Stimulated activated CD8-positive, alpha-beta memory T cell treated with anti-CD3 and anti-CD28 coated beads, Interleukin-4, amount 100 ng/mL, for 48 hours (primary cell): ENCODE measurements at places on chromosomes 6 and 20.

DNA sequence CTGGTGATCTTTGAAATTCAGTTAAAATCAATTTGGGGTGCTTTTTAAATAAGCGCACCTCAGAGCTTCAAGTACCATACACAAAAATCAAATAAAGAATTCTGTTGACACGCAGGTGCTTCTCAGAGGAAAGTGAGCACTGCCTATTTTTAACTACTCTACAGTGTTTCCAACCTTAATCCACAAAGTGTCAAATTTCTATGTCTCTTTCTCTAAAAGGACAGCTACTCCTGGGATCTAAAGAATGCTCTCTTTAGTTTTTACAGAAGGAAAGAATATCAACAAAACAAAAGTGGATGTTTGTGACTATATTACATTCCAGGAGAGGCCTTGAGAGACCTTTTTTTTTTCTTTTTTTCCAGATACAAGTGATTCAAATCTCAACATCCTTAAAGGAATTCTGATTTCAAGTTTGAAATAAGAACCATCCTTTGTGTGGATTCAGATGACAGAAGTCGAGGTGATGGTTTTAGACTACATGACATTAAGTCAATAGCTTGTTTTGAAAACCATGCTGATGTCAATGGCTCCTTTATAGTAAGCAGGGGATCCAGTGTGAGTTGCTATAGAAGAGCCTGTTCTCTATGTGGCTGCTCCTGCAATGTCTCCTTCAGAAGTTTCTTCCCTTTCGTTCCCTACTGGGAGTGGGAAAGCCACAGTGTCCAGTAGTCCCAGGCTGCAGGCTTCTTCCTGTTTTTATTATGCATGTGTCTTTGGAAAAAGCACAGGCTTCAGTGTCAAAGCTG lies 67.2 kb upstream of the DEFB112 start:
- DNase-seq = no peak

GRCh38 chr20:37360391-37361115 lies 14.6 kb downstream of the SRC start:
- no peak for DNase-seq

- no peak for DNase-seq
These were observed 14.2 kb upstream of the SLCO4A1 start for GRCh38 chr20:62627901-62628612.

DNA sequence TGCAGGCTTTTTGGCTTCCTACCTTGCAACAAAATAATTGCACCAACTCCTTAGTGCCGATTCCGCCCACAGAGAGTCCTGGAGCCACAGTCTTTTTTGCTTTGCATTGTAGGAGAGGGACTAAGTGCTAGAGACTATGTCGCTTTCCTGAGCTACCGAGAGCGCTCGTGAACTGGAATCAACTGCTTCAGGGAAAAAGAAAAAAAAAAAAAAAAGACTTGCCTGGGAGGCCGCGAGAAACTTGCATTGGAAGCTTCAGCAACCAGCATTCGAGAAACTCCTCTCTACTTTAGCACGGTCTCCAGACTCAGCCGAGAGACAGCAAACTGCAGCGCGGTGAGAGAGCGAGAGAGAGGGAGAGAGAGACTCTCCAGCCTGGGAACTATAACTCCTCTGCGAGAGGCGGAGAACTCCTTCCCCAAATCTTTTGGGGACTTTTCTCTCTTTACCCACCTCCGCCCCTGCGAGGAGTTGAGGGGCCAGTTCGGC lies 420 bp downstream of the SOX4 start:
- DNase-seq = no peak

GRCh38 chr20:35151736-35152135 lies 4.6 kb upstream of the EDEM2 start:
- DNase-seq = no peak

DNA sequence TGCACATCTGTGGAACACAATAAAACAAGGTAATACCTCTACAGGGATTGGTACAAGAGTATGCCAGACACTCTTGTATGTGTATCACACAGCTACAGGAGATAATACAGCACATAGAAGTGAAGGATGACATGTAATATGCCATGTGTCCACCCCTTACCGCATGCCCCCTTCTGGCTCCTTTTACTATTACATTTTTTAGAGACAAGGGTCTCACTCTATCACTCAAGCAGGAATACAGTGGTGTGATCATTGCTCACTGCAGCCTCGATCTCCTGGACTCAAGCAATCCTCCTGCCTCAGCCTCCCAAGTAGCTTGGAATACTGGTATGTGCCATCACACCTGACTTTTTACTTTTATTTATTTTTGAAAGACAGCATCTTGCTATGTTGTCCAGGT lies 4.2 kb upstream of the NCR3 start:
- peak; percentile 54 for DNase-seq

DNA sequence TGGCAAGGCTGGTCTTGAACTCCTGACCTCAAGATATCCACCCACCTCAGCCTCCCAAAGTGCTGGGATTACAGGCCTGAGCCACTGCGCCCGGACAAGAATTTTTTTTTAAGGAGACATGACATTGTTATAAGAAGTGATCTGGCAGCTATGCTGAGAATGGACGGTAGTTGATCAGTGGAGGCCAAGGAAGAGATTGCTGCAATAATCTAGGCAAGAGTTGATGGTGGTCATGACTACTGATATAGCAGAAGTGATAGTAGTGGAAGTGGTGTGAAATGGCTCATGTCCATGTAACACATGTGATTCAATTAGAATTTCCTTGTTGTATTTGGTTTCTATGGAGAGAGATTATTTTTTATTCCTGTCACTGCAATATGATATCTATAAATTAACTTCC lies 125.3 kb upstream of the CCN2 start:
- no peak for DNase-seq

DNA sequence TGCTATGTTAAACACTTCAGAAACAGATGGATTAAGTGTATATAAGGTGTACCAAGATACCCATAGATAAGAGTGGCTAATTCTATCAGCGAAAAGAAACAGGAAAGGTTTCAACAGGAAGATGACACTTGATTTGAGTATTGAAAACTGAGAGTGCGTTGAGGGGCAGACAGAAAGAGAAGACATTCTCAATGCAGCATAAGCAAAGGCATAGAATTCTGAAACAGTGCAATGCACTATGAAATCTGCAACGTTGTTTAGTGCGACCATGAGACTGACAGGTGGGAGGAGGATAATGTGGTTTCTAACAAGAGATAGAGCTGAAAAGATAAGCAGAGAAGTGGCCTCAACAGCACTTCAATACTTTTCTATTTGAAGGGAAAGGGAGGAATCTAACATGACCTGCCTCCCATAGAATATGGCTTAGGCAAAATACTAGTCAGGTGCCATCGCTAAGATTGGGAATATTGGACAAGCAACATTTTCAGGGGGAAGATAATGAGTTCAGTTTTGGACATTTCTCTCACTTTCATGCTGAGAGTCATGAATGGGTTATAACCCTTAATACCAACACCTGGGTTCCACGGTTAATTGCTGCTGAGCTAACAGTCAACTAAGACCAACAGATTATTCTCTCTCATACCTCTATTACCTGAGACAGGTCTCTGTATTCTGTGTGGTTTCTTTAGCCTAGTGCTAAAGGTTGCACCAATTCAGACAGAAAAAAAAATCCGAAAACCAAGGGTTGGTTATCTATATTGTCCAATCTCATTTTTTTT lies 312.9 kb upstream of the ARID1B start:
- no peak for DNase-seq

DNA sequence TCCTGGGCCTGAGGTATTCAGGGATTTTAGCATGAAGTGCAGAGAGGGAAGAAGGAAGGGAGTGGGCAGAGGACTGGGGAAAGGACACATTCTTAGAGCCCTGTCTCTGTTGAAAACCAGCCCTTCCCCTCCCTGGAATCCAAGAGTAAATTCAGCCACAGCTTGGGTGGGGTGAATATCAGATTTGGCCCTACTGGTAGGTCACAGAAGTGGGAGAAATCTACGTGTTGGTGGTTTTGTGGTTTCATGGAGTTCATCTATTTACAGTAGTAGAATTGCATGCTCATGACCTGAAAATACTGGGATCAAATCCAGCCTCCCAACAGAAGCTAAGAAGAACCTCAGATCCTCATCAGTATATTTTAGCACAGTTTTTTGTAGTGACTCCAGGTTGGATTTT lies 404.4 kb downstream of the BMP2 start:
- no peak for DNase-seq

DNA sequence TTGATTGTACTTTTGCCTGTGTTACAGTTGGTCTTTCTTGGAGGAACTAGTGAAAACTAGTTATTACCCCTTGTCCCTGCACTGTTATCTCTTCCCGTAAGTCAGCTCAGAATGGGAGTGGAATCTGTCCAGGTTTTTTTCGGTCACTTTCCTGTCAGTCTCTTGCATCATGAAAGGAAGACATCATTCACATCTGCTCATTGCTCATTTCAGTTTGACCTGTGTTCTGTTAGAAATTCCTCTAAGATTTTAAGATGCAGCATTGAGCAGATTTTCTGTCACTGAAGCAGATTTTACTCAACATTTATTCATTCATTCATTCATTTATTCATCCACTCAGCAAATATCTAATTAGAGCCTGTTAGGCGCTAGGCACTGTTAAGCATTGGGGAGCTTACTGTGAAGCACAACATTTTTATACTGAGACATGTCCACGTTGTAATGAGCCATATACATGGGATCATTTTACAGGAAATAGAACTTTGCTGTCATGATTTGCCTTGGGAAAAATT lies 33.1 kb upstream of the HINT3 start:
- no peak for DNase-seq

GRCh38 chr6:142478117-142478516 lies 176.3 kb downstream of the ADGRG6 start:
- DNase-seq = no peak
